Cortex of kidney (tissue), 1 donor: ENCODE measurements at places on chromosomes 3 and 15.

DNA sequence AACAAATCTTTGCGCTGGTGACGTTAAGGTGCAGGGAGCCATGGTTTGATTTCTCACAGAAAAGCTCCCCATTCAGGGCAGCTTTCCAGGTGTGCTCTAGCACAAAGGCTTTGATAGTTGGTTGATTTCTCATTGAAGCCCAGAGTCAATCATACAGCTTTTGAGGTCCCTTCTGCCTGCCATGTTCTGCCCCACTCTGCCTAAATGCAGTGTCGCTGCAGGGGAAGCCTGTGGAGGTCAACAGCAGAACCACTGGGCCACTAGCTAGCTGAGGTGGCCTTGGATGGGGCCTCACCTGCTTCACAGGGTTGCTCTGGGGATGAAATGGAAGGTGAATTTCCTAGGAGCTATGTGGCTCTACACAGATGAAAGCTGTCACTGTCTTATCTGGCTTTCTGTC, 278.3 kb downstream of the TLE3 start:
- no peak for DNase-seq

GRCh38 chr15:23647421-23648370, at the start of gene MAGEL2:
TSS of gene MAGEL2 (minus strand) at chr15:23647867. CDS start at chr15:23647742, 125 bp downstream.
- DNase-seq, result no peak

GRCh38 chr3:169804681-169805080, 8.0 kb upstream of the LRRIQ4 start:
- DNase-seq, result no peak

DNA sequence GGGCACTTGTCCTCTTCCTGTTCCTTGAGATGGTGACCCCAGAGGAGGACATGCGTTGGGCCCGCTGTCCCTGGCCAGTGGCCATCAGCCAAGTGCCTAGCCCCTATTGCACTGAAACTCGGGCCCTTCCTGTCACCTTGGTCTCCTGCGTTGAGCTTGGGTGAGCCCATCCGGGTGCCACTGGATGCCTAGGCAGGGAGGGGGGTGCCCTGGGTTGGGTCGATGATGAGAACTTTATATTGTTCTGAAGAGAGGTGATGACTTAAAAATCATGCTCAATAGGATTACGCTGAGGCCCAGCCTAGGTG, 221.8 kb downstream of the SNRPN start:
- no peak for DNase-seq

GRCh38 chr3:53650928-53651661, 156.7 kb downstream of the CACNA1D start:
- DNase-seq, result no peak

- DNase-seq, result no peak
These were observed 51.0 kb downstream of the CACNA1D start for GRCh38 chr3:53545310-53545995.

DNA sequence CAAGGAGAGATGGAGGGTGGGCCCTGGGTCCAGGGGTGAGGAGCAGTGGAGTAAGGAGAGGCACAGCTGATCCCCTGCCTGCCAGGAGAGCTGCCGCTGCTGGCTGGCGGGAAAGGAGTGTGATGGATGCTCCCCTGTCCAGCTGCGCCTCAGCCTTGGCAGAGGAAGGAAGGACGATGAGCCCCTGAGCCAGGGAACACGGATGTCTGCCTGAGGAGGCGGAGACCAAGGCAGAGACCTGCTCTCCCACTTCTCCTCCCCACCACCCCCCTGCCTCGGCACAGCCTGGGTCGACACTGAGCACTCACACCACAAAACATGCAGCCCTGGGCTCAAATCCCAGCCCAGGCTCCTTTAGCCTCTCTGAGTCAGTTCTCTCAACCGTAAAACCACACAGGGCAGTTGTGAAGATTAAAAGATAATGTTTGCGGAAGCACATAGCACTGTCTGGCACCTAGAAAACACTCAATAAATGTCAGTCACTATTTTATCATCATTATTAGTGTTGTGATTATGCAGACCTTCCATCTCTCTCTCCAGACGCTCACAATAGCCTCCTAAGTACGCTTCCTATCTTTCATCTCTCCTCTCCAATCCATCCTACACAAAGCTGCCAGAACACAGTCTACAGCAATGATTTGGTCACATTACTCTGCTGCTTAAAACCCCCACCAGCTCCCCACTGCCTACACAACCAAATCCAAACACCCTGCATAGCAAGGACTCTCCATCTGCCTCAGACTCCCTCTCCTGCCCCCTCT, 52.2 kb downstream of the SEMA5B start:
- no peak for DNase-seq

- DNase-seq, result no peak
These were observed 106.3 kb downstream of the PROS1 start for GRCh38 chr3:93867425-93867824.

DNA sequence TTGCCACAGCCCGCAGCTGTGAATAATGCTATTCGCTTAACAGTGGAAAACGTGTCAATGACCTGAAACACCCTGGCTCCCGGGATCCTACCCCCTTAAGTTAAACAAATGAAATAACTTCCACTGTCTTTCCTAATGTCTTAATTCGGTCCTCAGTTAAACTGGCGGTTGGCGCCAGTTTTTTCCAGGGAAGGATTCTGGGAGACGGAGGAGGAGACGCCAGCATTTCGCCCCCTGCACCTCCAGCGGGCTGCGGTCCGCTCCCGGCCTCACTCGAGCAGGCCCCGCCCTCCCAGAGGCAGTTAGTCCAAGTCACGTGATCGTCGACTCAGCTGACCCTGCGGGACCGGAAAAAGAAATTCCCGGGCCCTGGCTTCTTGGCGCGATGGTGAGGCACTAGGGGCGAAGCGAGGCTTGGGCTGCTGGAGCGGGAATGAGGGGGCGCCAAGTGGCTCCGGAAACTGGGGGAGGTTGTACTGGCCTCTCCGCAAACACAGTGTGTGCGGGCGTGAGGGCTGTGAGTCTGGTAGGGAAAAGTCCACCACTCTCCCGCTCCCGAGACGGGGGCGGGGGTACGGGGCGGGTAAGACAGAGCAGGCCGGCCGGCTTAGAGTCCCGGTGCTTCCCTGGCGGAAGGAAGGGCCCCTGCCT, at the start of gene COMMD4:
TSS of gene COMMD4 (plus strand) at position 359 of the 651 bp plus-strand sequence. CDS start at position 386, 27 bp downstream.
- DNase-seq, result peak; percentile 68

DNA sequence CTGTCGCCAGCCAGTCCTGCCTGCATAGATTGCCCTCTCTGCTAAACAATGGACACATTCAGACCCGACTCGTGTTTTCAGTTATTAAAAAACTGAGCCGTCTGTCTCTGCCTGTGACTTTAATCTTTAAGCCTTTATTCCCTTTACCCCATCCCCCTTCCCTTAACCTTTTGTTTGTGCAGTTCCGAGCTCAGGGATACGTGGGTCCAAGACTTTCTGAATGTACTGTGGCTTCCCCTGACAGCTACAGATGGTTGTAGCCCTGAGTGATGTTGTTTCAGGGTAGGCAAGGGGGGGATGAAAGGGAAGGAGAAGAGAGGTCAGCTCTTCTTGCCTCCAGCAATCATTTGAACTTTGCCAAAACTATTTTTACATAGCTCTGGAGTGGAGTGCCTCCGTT, 44.6 kb downstream of the EEFSEC start:
- no peak for DNase-seq

DNA sequence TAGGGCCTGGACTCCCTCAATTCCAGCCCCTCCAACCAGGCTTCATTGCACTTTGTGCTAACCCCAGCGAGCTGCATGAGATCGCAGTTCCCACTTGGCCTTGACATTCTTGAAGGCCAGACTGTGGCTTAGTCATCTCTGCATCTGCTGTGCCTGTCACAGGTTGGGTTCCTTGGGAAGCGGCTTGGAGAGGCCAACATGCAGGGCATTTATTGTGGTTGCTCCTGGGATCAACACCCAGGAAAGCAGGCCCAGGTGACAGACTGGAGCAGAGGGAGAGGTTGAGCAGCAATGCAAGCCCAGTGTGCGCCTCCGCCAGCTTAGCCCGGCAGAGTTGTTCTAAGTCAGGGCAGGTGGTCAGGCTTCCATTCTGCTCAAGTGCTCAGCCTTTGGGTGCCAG, 10.5 kb downstream of the ABCF3 start:
- DNase-seq, result no peak

DNA sequence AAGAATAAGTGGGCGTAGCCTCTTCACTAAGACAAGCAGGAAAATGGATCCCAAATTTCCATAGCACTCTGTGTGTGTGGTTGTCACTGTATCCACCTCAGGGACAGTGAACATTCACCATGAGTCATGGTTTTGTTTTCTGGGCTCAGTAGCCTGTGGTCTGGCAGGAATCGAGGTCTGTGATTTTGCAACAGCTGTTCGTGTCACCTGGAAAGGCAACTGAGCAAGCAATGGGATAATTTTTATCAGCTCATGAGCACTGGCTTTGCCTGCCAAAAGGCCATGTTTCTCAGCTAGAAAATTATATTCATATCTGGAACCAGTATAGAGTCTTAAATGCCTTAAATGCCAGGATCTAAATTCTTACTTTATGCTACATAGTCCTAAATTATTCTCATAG, 60.9 kb downstream of the STRIT1 start:
- no peak for DNase-seq

GRCh38 chr3:134377896-134378295, 3.6 kb upstream of the AMOTL2 start:
- no peak for DNase-seq

- no peak for DNase-seq
These were observed 206.0 kb downstream of the KLHL25 start for GRCh38 chr15:85588677-85589076.
